ENCODE measurements at places on chromosomes 5 and 9.

- DNase-seq = no peak
Observed at GRCh38 chr5:180389252-180390101, 36.3 kb upstream of the GFPT2 start.

GRCh38 chr5:33223563-33224284, 217.0 kb upstream of the TARS1 start:
- no peak for DNase-seq

DNA sequence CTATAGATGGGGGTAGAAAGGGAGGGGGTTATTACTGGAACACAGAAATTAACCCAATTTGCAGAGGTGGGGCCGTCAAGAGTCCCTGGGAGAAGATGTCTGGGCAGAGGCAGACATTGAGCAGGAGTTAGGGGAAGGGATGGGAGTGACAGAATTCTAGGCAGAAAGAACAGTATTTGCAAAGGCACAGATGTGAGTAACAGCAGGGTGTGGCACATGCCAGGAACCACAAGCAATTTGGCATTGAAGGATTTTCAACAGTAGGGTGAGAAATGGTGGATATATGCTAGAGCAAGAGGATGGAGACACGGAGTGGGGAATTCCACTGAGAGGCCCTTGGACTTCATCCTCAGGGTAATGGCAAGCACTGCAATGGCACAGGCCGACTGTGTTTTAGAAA, 71.6 kb upstream of the FRRS1L start:
- DNase-seq = no peak

DNA sequence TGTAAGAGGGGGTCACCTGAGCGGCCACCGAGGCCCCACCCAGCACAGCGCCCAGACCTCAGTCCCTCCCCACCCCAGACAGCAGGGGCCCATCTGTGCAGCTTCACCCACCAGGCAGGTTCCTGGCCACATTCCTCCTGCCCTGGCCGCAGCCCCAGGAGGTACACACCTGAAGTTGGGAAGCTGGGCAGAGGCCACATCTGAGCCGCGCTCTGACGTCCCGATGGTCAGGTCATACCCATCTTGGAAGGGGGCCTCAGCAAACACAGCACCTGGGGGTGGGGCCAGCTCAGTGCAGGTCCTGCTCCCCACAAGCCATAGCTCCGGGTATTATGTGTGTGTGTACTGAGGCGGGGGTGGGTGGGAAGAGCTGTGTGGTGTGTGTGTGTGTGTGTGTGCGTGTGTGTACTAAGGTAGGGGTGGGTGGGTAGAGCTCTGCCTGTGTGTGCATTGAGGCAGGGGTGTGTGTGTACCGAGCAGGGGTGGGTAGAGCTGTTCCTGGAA, 5.6 kb downstream of the SPOUT1 start:
- no peak for DNase-seq

DNA sequence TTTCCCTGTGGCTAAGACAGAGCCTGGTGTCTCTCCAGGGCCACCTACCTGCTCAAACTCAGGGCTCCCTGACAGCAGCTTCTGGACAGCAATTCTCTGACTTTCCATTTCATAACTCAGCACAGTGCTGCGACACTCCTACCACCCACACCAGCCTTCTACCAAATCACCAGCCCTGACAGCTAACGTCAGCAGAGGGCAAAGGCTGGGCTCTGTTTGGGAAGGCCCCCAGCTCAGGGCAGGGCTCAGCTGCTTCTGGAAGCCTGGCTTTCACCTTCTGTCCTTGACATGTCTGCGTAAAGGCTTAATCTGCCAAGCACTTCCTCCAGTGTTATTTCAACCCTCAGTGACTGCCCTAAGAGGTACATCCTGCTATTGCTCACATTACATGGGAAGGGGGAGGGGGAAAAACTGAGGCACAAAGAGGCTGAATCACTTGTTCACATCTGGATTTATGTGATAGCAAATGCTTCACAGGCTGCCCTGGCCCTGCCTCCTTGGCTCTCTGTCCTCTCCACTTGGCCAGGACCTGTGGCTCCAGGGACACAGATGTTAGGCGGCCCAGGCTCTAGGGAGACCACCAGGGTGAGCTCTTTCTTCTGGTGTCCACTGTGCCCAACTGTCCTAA, 102.5 kb upstream of the PANK3 start:
- peak; percentile 29 for DNase-seq

DNA sequence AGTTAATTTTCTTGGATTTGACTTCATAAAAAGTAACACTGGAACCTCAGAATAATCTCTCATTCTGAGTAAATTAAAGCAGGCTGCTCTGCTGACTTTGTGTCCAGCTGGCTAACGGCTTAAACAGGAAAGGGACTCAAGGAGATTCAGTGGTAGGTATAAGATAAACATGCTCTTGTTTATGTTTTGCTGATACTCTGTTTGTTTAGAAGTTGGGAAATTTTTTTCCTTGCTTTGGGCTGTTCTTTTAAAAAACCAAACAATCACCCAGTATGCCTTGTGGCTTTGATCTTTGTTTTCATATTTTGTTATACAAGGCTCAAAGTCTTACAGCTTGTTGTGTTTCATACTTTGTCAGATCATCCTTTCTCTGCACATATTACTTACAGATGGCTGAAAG, 237.6 kb upstream of the RIOK2 start:
- no peak for DNase-seq

DNA sequence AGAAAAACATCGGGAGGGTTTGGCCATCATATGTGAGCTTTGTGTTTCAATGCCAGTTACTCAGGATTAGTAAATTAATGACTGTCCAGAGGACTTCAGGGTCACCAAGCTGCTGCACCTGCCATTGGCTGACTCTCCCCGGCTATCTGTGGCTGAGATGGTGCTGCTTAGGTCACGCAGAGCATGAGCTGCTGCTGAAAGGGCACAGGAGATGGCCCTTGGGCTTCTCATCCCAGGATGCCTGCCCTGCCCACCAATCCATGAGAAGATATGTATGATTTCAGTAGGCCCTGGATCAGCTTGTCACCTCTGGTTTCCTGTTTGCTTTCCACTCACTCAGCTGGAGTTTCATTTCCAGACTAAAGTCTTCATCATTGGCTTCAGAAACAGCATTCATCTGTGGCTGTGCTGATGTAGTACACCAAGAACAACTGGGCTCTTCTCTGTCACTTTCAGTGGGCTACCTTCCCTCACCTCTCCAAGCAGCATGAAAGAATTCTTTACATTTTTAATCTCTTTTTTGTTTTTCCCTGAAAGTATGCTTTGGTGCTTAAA, 2.4 kb upstream of the CATSPER3 start:
- peak; percentile 16 for DNase-seq

DNA sequence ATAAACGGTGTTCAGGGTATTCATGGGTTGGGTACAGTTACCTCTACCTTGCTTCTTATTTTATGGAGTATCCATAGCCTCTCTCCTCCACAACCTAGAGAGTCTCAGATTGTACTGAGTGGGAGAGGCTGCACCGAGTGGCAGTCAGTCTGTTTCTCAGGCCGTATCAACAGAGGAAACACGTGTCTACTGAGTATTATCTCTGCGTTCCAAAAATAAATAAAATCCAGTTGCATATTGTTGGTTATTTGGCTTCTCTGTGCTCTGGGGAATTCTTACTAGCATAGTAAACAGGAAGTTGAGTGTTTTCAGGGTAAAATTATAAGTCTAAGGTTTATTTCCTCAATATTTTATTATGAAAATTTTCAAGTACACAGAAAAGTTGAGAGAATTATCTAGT, 231.0 kb downstream of the ARHGEF28 start:
- peak; percentile 50 for DNase-seq

- no peak for DNase-seq
Observed at GRCh38 chr9:97567182-97567893, 65.8 kb downstream of the TSTD2 start.

DNA sequence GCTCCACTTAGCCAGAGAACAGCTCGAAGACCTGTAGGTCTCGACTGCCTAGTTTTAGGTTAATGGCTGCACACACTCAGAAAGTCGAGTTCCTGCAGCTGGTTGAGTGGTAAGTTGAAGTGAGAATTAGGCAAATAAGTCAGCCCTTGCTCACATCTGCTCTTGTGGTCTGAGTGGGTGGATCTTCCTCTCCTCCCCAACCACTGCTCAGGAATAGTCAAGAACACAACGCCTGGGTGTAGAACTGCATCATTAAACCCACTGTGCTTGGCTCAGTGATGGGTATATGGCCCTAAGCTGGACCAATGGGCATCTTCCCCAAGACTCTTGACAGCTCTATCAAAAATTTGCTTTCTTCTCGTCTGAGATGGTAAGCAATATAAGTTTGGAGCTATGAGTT, 20.9 kb upstream of the ADAM19 start:
- DNase-seq = no peak

- DNase-seq = peak; percentile 28
Observed at GRCh38 chr9:17135295-17136160, 688 bp downstream of the CNTLN start.

GRCh38 chr5:122694884-122695283, 80.0 kb upstream of the SNX2 start:
- DNase-seq = no peak

DNA sequence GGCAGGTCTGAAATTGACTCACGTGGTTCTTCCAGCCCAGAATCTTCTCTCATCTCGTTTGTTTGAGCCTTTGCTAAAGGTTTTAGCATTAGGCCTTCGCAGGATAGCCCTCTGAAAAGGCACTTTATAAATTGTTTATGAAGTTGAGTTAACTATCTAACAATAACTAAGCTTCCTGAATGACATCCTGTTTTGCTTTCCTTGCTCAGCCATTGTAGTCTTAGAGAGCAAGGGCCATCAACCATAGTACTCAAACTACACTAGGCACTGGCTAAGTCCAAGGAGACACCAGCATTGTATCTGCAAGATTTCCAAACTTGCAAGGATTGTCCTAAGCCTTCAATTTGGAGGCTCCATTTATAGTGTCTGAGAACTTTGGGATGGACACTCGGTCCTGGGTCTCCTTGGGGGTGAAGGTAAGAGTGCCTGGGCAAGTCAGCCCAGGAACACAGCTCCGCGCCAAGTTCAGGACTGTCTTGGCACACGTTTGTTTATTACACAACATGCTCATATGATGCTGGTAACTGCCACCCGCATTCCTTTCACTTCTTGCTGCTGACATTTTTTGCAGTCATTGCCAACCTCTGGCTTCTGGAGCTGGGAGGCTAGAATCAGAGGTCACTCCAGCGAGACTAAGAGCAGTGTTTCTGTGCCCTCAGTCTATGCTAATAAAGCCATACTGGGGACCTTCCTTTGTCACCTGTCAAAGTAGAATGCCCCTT, 151.1 kb downstream of the ESM1 start:
- peak; percentile 60 for DNase-seq

- DNase-seq = no peak
Observed at GRCh38 chr5:158326256-158326655, 467.3 kb upstream of the CLINT1 start.

DNA sequence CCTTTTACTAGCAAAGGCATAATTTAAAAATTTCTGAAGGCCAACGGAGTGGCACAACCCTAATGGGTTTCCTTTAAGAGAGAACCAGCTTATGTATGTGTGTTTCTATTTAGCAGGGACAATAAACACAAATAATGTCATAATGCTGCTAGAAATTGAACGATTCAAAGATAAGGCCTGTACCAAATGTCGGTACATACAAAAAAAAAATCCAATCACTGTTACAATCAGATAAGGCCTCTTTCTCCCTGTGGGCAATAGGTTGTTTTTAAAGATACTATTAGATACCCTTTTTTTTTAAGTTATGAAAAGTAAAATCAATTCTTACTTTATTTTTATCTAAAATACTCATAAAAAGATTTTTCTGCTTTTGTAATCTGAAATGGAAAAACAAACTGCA, 821.0 kb downstream of the PRELID2 start:
- no peak for DNase-seq

GRCh38 chr5:158635565-158635964, 464.2 kb downstream of the EBF1 start:
- DNase-seq = no peak

DNA sequence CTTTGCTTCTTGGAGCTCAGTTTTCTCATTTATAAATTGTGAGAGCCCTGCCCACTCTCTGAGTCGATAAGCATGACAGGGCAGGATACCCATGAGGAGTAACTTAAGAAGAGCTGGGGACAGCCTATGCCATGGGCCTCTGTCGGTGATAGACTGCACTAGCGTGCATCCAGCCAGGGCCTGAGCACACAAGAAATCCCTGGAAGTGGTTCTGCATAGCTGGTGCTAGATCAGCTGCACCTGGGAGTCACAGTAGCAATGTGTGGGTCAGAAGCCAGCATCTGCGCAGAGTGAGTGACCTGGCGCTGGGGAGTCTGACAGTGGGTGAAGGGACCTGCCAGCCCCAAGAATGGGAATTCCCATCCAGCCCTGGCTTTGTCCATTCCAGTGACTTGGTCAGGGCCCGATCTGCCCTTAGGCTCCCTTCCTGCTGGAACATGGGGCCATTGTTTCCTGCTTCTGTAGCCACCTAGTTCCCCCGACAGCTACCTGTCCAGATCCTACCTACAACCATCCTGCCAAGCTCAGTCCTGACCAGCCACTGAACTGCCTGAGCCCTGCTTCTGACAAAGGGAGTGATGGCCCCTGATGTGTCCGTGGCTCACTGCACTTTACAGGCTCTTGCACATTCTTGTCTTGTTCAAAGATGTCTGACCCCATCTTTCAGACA, 35.9 kb upstream of the NANS start:
- no peak for DNase-seq

GRCh38 chr9:120587328-120587727, 7.4 kb upstream of the CDK5RAP2 start:
- DNase-seq = no peak

- DNase-seq = no peak
Observed at GRCh38 chr9:129777769-129778130, 24.9 kb upstream of the PTGES start.

DNA sequence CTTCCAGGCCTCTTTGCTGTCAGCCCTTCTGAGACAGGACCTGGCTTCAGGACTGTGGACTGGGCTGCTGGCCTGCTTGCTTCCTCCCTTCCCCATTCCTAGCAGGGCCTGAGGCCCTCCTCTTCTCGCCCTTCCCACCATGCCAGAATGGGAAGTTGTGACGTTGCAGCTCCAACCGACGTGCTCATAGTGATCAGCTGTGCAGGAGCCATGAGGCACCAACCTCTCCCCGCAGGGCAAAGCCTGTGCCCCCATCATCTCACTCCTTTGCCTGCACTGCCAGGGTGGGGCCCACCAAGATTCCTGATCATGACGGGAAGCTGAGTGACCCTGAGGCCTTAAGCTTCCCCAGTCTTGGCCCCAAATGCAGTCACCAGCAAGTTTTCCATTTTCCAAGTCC, 45.1 kb upstream of the GARNL3 start:
- DNase-seq = no peak

DNA sequence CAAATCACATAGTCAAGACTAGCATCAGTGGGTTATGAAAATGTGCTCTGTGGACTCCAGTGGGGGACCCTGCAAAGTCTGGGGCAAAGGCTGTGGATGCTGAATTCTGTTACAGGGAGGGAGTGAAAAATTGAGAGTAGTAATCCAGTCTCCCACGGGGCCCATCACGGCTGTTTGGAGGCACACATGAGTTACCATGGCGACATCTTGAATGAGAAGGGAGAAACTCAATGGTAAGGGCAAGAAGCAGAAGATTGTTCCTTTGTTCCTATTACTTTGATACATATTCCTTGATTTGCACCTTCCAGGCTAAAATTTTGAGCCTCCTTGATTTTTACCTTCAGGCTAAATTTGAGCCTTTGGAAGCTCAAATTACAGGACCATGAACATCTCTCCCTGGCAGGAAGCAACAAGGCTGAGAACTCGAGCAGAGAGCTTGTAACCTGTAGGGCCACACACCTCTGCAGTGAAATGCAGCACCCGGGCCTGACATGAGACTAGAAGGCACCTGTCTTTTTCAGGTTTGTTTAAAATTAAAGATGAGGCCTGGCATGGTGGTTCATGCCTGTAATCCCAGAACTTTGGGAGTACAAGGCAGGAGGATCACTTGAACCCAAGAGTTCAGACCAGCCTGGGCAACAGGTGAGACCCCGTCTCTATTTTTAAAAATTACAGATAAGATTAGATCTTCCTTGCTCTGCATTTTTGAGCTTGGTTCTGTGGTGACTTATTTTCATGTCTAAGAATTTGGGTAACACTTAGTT, 31.0 kb upstream of the ZFR start:
- no peak for DNase-seq

All from lung microvascular endothelial cell (primary cell).